ENCODE measurements at places on chromosomes 6 and 20. TPM values are rescaled to one million over a fixed set of nuclear protein-coding genes. Genes with fewer than 3 reads are reported as not detected.

DEFB124 gene
- total RNA-seq: not detected

GDAP1L1 gene
- not detected for total RNA-seq

- H3K4me3 ChIP-seq: no peak overlapping the region
- no peaks in the 10 kb centered on the region for H3K36me3 ChIP-seq
- H3K4me1 ChIP-seq: no peaks in the 10 kb centered on the region
- no peak overlapping the region for H3K27ac ChIP-seq
- DNase-seq: no peak
Observed at GRCh38 chr6:126526996-126527606, 187.2 kb downstream of the CENPW start.

ATP6V1G2 gene
- total RNA-seq: 5.7 TPM

PROCR gene
- 1.2 TPM for total RNA-seq

- DNase-seq: no peak
- H3K4me3 ChIP-seq: no peak overlapping the region
- H3K36me3 ChIP-seq: no peaks in the 10 kb centered on the region
Observed at GRCh38 chr6:38933426-38933825, 115.2 kb upstream of the GLP1R start.

POLH gene
- 15.5 TPM for total RNA-seq

DNA sequence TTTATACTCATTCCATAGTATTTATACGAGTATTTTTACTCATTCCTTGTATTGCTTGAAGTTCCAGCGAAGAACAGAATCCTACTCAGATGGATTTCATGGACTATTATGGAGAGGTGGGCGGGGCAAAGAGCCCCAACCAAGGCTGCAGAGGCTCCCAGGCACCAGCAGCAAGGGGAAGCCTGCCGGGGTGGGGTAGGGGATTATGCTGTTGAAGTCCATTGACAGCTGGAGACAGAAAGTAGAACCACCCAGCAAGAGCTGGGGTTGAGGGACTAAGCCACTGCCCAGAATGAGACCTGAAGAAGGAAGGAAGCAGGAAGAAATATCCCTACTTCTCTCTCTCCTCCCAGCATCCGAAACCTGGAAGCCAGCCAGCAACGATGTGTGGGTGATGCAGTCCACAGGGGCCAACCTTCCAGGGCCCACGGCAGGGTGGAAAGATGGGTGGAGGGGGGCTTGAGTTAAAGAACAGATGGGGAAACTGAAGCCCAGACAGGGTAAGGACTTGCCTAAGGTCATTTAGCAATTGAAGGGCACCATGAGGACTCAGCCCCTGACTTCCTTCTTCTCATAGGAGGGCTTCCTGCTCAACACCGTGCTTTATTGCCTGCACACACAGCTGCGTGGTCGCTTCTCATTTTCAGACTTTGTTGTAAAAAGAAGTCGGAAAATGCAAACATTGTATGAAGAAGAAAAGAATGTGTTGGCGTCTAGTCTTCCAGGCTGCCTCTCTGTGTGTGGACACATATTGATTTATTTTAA is 18.3 kb upstream of the GTSF1L start:
- no peak overlapping the region for H3K4me3 ChIP-seq
- no peaks in the 10 kb centered on the region for H3K4me1 ChIP-seq
- no peaks in the 10 kb centered on the region for H3K27me3 ChIP-seq
- H3K27ac ChIP-seq: no peak overlapping the region

Data from T-cell (primary cell).